Right cardiac atrium (tissue), 5 donors: ENCODE measurements at places on chromosomes 3 and 15. TPM values are rescaled to one million over a fixed set of nuclear protein-coding genes. Genes with fewer than 3 reads are reported as not detected.

DNA sequence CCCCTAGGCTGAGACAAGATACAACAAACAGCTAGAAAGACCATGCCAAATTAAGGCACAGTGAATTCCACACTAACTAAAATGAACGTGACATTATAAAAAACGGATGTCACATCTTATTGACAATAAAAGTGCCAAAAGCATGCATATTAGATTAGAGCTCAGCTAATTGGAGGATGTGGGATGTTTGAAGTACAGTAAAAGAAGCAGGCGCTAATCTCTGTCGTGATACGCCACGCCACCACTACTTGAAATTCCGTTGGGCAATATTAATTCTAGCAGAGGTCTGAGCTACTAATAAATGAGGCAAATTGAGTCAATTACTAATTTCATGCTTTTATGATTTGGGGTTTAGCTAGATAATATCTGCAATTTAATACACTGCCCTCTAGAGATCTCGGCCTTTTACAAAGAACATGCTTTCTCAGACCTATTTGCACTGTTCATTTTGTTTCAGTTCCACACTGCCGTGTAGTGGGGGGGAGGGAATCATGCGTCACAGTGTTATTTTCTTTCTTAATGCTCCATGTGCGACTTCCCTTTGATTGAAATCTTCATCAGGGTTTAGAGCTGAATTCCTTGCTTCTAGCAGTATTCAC is 52.9 kb upstream of the ROBO2 start:
- DNase-seq: no peak

GRCh38 chr3:53219895-53220483 is 35.8 kb downstream of the TKT start:
- DNase-seq: peak; percentile 94

GRCh38 chr3:41296556-41296955 is 97.3 kb downstream of the CTNNB1 start:
- DNase-seq: no peak

- DNase-seq: no peak
Observed at GRCh38 chr3:43259626-43260025, 26.7 kb upstream of the SNRK start.

- DNase-seq: peak; percentile 50
Observed at GRCh38 chr3:37466660-37467359, 292.4 kb upstream of the LRRFIP2 start.

DNA sequence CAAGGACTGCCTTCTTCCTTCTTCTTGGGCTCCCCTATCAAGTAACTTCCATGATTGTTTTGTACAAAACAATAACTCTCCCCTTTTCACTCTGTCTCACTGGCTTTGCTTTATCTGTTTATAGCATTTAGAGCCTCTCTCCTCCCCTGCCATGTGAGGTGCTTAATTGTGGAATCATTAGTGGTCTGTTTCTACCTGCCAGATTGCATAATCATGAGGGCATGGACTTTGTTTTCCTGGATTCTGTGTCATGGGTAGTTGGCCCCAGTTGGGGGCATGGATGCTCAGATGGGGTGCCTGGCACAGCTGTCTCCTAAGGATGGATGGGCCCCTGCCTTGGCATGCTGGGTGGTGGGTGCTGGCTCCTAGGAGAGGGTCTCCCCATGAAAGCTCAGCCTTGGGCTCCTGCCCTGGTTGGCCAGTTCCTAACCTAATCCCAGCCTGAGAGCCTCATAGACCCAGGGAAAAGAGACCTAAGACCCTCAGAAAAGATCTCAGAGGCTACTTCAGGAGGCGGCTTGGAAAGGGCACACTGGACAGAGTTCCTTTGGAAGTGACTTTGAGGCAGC is 8.0 kb upstream of the CTXND1 start:
- DNase-seq: no peak

DNA sequence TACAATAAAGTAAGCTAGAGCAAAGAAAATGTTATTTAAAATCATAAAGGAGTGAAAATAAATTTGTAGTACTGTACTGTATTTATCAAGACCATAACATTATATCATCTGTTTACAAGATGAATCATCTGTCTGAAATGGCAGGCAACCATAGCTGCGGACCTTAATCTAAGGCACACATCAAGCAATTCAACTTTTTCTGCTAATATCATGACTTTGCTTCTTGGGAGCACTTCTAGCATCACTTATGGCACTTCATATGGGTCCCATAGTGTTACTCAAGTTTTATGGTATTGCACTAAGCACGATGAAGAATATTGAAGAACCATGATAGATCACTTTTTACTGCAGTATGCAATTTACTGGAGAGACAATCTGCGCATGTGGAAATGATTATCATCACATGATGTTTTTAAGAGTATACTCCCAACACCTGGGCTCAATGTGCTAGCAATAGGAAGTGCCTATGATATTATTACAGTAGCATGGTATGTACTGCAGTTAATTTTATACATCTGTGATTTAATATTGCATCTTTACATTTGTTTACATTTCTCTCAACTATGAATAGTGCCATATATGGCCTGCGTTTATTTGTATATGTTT is 137.7 kb upstream of the NECTIN3 start:
- DNase-seq: no peak

DNA sequence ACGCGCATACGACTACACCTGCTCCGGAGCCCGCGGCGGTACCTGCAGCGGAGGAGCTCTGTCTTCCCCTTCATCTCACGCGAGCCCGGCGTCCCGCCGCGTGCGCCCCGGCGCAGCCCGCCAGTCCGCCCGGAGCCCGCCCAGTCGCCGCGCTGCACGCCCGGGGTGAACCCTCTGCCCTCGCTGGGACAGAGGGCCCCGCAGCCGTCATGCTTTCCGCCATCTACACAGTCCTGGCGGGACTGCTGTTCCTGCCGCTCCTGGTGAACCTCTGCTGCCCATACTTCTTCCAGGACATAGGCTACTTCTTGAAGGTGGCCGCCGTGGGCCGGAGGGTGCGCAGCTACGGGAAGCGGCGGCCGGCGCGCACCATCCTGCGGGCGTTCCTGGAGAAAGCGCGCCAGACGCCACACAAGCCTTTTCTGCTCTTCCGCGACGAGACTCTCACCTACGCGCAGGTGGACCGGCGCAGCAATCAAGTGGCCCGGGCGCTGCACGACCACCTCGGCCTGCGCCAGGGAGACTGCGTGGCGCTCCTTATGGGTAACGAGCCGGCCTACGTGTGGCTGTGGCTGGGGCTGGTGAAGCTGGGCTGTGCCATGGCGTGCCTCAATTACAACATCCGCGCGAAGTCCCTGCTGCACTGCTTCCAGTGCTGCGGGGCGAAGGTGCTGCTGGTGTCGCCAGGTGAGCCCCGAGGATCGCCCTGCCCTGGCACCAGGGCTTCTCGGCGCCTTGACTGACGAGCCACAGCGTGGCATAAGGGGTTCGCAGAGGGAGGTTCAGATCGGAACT is 420 bp downstream of the SLC27A2 start:
- DNase-seq: no peak

DNA sequence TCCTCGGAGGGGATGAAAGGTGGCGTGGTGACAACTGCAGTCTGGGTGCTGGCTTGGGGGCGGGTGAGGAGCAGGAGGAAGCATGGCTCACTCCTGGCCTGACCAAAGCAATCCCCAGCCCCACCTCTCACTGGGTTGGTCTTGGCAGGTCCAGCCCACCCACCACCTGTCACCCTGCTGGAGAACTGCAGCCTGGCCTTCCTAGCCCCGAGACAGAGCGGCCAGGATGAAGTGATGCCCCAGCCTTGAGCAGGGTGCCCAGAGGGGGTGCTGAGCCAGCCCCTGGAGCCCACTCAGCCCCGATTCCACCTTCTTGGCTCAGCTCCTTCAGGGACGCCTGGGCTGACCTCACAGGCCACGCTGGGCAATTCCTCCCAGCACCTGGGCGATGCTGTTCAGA is 89.9 kb downstream of the IQSEC1 start:
- DNase-seq: no peak

- peak; percentile 58 for DNase-seq
Observed at GRCh38 chr15:31217566-31218270, 108.9 kb upstream of the KLF13 start.

- DNase-seq: no peak
Observed at GRCh38 chr3:28247286-28247685, 5.9 kb downstream of the CMC1 start.

- DNase-seq: no peak
Observed at GRCh38 chr15:34682674-34683073, 72.1 kb downstream of the GJD2 start.

DNA sequence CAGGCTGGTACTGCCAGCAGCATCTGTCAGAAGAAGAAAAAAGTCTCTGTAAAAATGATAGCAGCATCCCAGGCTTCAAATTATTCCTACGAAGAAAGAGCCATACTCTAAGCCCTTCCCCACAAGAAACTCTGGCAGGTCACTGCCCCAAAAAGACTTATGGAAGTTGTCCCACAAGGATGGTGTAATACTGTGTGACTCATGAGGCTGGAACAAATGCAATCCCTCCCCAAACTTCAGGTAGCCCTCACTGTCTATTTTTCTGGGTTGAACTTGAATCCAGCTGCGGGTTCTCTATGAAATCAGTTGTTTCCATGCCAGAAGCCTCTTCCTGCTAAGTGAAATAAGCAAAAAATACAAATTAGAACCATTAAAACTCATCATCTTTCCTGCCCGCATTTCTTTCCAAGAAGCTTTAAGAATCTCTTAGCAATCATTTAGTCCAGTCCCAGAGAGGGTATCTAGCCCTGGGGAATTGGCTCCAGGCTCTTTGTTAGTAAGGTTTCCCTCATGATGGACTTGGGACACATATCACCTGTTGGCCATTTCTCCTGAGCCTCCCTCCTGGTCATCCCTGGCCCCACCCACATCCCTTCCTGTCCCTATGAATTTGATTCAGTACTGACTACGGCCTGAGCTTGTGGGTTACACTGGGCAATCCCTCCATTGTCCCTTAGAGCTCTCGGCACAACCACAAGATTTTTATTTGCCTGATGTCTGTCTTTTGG is 51.7 kb downstream of the FAM174B start:
- no peak for DNase-seq

DNA sequence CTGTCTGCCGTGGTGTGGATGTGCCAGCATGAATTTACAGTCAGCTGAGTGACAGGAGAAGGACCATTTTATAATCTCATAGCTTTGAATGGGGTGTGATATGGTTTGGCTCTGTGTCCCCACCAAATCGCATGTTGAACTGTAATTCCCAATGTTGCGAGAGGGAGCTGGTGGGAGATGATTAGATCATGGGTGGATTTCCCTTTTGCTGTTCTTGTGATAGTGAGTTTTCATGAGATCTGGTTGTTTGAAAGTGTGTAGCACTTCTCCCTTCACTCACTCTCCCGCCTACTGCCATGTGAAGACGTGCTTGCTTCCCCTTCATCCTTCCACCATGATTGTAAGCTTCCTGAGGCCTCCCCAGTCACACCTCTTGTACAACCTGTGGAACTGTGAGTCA is 111.9 kb upstream of the CHD2 start:
- no peak for DNase-seq

- DNase-seq: no peak
Observed at GRCh38 chr3:195609229-195609628, 25.5 kb upstream of the APOD start.

- DNase-seq: no peak
Observed at GRCh38 chr15:89860891-89861290, 32.9 kb downstream of the AP3S2 start.

DNA sequence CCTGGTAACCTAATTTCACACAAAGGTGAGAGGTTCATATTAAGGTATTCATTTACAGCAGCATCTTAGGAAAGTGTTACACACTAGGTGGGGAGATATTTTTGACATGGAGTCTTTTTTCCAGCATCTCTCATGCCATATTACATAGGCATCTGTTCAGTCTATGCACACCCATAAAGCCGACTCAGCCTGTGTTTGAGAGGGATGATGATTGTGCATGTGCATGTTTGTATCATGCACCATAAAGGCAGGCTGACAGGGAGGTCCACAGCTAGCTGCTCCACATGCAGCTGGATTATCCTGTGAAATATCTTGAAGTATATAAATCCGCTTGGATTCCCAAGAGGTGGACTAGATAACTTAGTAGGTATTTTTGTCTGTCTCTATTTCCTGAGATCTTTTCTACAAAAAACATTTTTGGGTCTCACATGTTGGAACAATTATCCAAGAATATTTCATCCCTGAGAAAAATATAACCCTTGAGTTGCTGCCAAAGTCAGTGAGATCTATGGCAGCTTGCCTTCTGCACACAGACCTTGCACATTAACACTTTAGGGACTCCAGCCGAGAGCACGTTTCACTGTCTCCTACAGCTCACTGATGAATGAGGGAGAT is 288.4 kb upstream of the DPH6 start:
- DNase-seq: no peak

- no peak for DNase-seq
Observed at GRCh38 chr15:95903352-95903751, 427.1 kb upstream of the NR2F2 start.

DNA sequence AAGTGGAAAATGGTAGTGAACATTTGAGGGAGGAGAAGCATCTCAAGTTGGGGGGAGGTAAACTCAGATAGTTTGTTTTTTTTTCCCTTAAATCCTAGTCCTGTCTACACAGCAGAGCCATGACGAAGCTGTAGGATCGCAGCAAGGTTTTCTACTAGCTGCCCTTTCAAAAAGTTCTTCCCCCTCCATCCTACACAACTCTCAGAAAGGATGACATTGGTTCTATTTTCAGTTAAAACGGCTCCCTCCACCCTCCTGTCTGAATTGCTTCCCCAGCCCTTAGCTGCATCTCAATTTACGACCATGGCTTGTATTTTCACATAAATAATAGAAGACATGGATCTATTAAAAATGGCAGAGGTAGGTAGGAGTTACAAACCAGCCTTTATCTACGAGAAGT is 2.2 kb downstream of the HOMER2 start:
- DNase-seq: no peak

DNA sequence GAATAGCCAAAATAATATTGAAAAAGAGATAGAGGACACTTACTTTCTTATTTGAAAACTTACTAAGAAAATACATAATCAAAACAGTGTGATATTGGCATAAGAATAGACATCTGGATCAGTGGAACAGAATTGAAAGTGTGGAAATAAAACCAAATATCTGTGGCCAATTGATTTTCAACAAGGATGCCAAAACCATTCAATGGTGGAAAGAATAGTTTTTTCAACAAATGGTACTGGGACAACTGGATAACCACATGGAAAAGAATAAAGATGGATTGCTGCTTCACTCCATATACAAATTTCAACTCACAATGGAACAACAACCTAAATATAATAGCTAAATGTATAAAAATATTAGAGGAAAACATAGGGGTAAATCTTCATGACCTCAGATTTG is 152.5 kb upstream of the GPR149 start:
- no peak for DNase-seq

GXYLT2 gene
- polyA plus RNA-seq: 12.5 TPM

CCNB2 gene
- polyA plus RNA-seq: 0.07 TPM

GASK1A gene
- 1.5 TPM for polyA plus RNA-seq

AADACL2 gene
- polyA plus RNA-seq: 0.05 TPM

DUOX2 gene
- 0.41 TPM for polyA plus RNA-seq

ANKRD34C gene
- 0.02 TPM for polyA plus RNA-seq

CYP1A2 gene
- 0.07 TPM for polyA plus RNA-seq

FBXW12 gene
- polyA plus RNA-seq: not detected

GABRR3 gene
- not detected for polyA plus RNA-seq

RTP3 gene
- polyA plus RNA-seq: not detected

GRM2 gene
- 0.09 TPM for polyA plus RNA-seq

ADAMTS9 gene
- 10.1 TPM for polyA plus RNA-seq
